ENCODE measurements at places on chromosomes 3 and 15. TPM values are rescaled to one million over a fixed set of nuclear protein-coding genes. Genes with fewer than 3 reads are reported as not detected.
A peak's percentile ranks its signal among the peaks of the same experiment; 100 is the strongest.

DNA sequence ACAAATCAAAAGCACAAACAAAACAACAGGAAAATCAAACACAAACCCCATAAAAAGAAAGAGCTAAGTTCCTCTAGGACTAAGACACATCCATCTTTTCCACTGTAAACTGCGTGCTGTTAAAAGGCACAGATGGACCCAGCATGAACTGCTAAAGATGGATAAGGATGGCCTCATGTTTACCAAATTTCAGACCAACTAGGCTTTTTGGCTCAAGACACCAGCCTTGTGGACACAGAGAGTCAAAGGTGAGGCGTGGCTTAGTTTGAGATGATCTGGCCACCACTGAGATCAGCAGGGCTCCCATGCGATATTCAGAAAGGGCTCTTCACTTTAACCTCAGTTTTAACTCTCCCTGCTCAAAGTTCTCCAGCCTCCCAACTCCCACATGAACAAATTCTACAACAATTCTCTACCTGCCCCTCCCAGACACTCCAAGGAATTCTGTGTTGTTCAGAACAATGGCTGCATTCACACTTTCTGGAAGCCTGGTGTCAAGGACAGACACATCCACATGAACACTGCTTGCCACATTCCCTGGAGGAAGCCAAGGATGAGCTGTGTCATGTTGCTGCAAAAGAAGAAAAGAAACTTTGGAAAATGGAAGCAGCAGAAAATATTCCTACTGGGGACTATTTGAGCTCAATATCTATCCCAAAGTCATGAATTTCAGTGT lies 198.4 kb upstream of the LRRN1 start:
- no peak for DNase-seq

PPM1L gene
- 14.9 TPM for total RNA-seq

DNA sequence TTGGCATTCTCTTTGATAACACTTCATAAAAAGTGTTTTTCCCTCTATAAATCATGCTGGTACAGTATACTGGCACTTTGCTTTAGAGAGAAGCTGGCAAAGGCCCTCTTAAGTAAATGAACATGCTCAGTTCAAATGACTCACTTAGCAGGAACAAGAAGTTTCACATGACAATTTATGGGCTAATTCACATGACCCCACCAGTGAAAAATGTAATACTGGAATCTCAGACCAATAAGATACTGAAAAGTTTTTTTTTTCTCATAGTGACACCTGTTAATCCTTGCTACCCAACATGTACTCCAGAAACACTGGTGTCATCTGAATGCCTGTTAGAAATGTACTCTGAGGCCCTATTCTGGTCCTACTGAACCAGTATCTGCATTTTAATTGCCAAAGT lies 13.9 kb downstream of the BTBD1 start:
- DNase-seq = no peak

- no peak for DNase-seq
These were observed 31.2 kb upstream of the RARRES1 start for GRCh38 chr3:158763421-158763820.

CMC1 gene
- total RNA-seq = 23.6 TPM

GRCh38 chr15:39426552-39427532 lies 154.0 kb upstream of the THBS1 start:
- peak; percentile 73 for DNase-seq

GRCh38 chr3:135366816-135367215 lies 571.8 kb downstream of the EPHB1 start:
- no peak for DNase-seq

DNA sequence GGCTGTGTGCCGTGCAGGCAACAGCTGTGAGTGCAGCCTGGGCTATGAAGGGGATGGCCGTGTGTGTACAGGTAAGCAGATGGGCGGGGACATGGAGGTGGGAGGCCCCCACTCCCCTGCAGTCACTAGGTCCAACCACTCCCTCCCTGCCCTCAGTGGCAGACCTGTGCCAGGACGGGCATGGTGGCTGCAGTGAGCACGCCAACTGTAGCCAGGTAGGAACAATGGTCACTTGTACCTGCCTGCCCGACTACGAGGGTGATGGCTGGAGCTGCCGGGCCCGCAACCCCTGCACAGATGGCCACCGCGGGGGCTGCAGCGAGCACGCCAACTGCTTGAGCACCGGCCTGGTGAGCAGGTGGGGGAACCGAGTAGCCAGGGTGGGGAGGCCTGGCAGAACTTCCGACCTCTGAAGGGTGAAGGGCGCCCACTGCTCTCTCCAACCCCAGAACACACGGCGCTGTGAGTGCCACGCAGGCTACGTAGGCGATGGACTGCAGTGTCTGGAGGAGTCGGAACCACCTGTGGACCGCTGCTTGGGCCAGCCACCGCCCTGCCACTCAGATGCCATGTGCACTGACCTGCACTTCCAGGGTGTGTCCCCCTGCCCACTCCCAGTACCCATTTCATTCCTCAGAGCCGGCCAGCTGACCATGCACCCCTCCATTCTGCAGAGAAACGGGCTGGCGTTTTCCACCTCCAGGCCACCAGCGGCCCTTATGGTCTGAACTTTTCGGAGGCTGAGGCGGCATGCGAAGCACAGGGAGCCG lies 11.6 kb downstream of the NT5DC2 start:
- DNase-seq = peak; percentile 42

HYKK gene
- total RNA-seq = 4.1 TPM

GRCh38 chr3:154954757-154955156 lies 125.4 kb upstream of the MME start:
- DNase-seq = no peak

Measured in lower lobe of right lung (tissue), 2 donors.